ENCODE measurements at places on chromosomes 2 and 18.

DNA sequence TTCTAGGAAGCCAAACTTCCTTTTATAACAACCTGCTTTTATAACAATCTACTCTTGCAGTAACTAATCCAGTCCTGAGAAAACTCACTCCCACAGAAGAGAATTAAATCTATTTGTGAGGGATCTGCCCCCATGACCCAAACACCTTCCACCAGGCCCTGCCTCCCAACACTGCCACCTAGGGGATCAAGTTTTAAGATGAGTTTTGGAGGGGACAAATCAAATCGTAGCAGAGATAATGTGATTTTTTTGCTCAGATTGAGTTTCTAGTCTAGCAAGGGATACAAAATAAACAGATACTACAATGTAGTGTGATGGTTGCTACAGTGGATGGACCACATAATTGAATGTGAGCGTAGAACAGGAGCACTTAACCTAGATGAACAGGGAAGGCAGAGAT is 52.2 kb downstream of the NCOA1 start:
- no peak for DNase-seq

- DNase-seq = no peak
Measured at GRCh38 chr18:77529492-77530176, 280.0 kb downstream of the GALR1 start.

GRCh38 chr2:65481961-65482360 is 49.6 kb upstream of the SPRED2 start:
- DNase-seq = no peak

DNA sequence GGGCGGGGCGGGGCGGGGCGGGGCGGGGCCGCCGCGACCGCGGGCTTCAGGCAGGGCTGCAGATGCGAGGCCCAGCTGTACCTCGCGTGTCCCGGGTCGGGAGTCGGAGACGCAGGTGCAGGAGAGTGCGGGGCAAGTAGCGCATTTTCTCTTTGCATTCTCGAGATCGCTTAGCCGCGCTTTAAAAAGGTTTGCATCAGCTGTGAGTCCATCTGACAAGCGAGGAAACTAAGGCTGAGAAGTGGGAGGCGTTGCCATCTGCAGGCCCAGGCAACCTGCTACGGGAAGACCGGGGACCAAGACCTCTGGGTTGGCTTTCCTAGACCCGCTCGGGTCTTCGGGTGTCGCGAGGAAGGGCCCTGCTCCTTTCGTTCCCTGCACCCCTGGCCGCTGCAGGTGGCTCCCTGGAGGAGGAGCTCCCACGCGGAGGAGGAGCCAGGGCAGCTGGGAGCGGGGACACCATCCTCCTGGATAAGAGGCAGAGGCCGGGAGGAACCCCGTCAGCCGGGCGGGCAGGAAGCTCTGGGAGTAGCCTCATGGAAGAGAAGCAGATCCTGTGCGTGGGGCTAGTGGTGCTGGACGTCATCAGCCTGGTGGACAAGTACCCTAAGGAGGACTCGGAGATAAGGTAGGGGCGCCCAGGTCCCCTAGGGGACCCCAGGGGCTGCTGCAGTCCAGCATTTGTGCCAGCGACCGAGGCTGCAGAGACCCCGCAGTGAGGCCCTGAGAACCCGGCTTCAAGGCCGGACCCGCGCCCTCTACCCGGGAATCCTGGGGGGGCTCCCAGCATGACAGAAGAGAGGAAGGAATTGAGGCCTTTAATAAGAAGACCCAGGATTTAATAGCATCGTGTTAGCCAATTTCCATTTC is at the start of gene KHK:
TSS of gene KHK (plus strand) at position 49 of the 870 bp plus-strand sequence. CDS start at position 537, 488 bp downstream.
- no peak for DNase-seq

- no peak for DNase-seq
Measured at GRCh38 chr2:196957442-196957841, 30.9 kb upstream of the PGAP1 start.

GRCh38 chr18:75222407-75222806 is 11.8 kb downstream of the TSHZ1 start:
- DNase-seq = no peak

DNA sequence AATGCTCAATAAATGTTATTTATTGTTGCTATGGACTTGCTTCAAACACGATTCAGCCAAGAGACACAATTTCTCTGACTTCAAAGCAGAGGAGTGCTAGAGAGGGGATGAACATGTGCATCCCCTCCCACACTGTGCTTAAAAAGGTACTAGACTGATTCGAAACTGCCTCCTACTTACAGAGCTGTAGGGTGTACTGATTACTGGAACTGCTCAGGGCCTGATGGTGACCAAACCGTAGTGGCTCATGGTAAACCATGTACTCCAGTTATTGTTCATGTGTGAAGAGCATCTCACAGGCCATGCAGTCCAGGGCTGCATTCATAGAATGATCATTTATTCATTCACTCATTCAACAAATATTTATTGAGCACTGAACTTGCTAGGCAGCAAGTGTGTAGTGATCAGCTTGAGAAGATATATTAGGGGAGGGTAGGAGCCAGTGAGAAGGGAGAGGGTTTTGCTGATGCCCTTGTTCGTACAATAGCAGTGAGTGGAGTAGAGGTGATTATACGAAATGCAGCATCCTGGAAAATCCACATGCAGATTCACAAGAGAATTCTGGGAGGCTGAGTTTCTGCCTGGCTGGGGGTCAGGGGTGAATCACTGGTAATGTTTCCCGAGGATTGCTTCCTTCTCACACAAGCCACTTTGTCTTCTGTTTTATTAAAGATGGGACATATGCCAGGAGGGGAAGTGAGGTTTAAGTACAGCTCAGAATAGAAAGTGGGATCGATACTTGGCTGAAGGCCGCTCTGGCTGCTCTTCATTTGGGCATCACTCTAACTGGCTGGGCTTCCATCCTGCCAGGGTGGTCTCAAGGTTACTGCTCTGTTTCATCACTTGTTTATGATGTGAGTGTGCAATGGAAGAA is 245.4 kb downstream of the RAD51AP2 start:
- no peak for DNase-seq

DNA sequence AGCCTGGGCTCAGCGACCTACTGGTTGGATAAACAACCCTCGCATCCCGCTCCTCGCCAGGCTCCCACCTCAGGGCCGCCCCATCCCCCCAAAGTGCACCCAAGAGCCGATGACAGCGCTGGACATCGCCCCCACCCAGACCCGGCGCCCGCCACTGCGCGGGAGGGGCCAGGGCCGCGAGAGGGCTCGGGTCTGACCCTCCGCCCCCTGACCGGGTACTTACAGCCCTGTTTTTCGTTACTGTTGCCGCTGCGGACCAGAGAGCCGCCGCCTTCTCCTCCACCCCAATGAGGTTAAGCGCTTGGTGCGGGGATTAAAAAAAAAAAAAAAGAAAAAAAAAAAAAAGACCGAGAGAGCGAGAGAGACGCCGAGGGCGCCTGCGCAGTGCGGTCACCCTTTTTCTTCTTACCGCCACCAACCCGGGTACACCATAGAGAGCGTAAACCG is at the start of gene CLASP1:
TSS of gene CLASP1 (minus strand) at position 314 of the 447 bp plus-strand sequence. CDS start 43,567 bp downstream, outside the sequence.
- no peak for DNase-seq

GRCh38 chr2:146481629-146482028 is 1363.2 kb upstream of the ACVR2A start:
- no peak for DNase-seq

- no peak for DNase-seq
Measured at GRCh38 chr2:180705122-180705521, 275.3 kb upstream of the UBE2E3 start.

DNA sequence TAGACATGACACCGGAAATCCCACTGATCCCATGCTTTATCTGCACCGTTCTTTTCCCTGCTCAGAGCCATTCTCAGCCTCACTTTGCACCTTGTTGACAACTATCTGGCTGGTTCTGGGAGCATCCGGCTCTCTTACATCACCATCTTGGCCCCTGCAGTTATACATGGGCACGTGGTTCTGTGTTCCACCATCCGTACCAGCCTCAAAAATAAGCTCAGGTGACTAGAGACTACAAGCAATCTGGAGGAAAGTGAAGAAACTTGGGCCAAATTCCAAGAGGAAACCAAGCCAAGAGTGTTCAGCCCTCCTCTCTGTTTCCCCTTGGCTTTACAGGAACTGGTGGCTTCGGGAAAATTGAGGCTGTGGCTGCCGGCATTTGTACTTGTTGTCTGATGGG is 244.6 kb upstream of the ACVR2A start:
- DNase-seq = no peak

DNA sequence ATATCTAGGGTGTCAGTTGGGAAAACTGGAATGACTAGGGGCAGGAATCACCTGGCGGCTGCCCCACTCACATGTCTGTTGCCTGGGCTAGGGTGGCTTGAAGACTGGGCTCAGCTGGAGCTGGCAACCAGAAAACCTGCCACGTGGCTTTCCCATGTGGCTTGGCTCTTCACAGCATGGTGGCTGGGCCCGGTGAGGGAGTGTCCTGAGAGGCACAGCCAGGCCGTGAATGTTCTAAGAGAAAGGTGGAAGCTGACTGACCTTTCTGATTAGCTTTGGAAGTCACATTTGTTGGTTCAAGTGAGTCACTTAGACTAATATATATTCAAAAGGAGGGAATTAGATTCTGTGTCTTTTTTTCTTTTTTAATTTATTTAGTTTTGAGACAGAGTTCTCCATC is 22.7 kb downstream of the SP5 start:
- no peak for DNase-seq

DNA sequence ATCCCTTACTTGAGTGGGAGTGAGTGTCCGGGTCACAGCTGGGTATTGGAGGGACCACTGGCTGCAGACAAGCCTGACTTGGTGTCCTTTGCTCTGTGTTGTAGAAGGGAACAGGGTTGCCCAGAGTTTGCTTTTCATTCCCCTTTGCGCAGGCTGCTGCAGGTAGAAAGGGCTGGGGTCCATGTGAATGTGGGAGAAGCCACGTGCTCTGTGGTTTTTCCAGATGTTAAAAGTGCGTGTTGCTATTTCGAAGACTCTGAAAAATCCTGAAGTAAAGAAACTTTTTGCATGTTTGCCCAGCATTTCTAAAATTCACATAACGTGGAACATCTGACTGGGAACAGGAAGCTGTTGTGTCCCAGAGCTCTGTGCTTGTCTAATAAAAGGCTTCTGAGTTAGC is 28.8 kb downstream of the GLI2 start:
- no peak for DNase-seq

GRCh38 chr2:8197101-8197500 is 484.8 kb upstream of the ID2 start:
- no peak for DNase-seq

- no peak for DNase-seq
Measured at GRCh38 chr2:14530506-14530905, 102.0 kb upstream of the LRATD1 start.

DNA sequence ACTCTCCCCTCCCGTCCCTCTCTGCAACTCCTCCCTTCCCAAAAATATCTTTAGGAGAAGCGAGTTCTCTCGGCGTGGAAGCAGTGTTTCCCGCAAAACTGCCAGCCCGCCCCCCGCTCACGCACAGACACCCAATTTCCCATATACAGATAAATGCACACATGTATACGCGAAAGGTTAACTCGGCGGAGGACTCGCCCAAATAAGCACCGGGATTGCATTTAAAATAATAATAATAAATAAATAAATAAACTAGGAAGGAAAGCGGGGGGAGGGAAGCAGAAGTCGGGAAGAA is 70.0 kb upstream of the PSMD14 start:
- DNase-seq = no peak

DNA sequence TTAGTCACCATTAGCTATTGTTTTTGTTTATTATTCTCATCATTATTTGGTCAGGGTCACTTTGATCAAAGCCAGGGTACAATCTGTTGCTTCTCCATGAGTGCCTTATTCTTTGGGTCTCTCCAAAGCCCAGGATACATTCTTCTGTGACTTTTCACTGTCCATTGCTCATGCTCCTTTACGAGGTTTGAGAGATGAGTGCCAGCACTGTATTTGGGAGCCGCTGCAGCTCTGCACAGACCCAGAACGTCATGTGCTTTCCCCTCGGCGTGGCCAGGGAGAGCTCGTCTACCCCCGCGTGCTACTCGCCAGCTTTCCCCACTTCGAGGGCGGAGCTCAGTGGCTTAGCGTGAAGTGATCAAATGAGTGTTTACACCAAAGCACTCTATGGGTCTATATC is 123.7 kb downstream of the COL6A3 start:
- no peak for DNase-seq

DNA sequence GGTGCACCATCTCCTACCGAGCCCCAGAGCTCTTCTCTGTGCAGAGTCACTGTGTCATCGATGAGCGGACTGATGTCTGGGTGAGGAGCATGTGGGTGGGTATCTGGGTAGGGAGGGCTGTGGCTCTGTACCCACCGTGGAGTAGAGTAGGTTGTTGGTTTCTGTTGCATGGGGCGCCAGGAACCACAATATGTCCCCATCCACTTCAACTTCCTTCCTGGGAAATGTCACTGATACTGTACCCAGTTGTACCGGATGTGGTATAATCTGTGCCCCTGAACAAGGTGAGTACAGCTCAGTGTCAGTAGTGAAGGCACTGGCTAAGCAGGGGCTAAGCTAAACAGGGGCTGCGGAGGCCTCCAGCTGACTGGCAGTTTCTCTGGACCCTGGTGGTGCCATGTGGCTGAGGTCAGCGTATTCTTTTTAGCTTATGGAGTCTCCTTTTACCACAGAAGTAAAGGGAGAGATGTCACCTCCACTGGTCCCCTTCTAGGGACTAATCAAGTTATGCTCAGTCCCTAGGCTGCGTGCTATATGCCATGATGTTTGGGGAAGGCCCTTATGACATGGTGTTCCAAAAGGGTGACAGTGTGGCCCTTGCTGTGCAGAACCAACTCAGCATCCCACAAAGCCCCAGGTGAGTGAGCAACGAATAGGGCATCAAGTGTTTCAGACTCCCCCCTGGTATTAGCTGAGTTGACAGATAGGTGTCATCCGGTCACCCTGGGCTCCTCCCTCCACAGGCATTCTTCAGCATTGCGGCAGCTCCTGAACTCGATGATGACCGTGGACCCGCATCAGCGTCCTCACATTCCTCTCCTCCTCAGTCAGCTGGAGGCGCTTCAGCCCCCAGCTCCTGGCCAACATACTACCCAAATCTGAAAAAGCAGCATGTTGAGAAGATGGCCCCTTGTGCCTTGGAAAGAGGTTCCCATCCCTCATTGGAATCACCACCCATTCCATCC is 2.7 kb downstream of the STK16 start:
- peak; percentile 48 for DNase-seq

- DNase-seq = no peak
Measured at GRCh38 chr2:86274918-86275275, 62.5 kb downstream of the REEP1 start.

GRCh38 chr2:115560666-115561065 is 1118.2 kb downstream of the DPP10 start:
- DNase-seq = no peak

DNA sequence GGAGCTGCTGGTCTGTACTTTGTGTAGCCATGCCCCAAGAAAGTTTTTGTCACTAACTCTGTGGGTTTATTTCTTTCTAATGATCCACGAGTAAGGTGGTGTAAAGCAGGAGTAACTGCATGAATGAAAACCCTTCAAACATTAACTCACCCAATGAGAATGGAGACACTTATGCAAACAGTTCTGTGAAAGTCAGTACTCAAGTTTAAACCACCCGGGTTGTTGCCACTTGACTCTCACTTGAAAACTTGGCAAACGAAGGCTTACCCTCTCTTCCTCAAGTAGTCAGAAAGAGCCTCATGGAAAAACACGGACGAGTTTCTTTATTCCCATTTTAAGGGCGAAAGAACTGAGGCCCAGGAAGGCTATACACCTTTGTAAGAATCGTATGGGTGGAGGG is 117.5 kb downstream of the MMADHC start:
- no peak for DNase-seq

GRCh38 chr2:207315131-207315530 is 149.4 kb upstream of the KLF7 start:
- no peak for DNase-seq
